ENCODE measurements at places on chromosomes 7 and 10.

DNA sequence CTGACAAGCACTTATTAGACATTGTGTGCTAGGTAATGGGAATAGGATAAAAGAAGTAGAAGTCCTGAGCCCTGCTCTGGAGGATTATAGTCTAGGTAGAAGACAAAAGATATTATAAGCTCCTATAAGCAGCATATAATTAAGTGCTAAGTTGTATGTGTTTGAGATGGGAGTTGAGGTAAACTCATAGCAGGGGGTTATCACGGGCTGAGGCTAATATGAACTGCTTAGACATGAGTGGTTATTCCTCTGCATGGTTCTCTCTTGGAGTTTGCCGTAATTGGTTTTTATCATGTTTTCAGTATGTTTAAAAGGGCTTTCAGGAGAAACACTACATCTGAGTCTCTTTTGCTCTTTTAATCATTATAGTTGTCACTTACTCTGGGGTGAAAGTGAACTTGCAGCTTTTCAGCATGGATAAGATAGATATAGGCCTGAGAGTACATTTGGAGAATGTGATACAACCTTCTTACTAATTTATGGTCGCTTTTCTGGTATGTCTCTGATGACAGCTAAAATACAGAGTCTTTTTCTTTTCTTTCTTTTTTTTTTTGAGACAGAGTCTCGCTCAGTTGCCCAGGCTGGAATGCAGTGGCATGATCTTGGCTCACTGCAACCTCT lies 39.0 kb downstream of the SMNDC1 start:
- DNase-seq = no peak

DNA sequence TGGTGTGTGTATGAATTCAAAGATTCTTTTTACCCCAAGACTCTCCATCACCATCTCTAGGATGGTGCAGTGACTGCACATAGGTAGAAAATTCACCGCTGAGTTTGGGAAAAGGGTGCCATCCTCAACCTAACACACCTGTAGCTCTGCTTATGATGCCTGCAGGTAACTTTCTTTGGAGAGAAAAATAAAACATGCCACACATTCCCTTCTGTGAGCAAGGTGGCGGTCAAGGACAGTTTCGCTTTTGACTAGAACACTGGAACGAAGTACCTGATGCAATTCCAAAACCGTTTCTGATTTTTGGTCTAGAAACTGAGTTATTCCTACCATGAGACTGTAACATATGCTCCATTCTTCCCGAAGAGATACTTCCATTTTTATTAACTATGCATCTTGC lies 205.6 kb downstream of the FGFR2 start:
- no peak for DNase-seq

GRCh38 chr10:75926763-75927162 lies 495.3 kb downstream of the LRMDA start:
- peak; percentile 7 for DNase-seq

DNA sequence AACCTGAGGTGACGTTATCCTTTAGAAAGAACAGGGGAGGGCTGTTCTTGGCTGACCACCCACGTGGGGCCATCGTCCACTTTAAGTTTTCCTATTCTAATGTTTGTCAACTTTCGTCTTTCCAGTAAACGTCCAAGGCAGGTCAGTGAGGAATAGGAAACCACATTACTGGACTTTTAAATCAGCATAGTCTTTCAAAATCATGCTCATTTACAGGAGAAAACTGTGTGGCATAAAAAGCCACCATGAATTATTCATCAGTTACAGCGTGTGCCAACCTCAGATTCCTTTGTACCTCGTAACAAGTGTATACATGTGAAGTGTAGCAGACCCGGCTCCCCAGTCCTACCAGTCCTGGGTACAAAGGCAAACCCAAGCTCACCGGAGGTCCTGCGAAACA lies 25.1 kb upstream of the ABLIM1 start:
- DNase-seq = no peak

DNA sequence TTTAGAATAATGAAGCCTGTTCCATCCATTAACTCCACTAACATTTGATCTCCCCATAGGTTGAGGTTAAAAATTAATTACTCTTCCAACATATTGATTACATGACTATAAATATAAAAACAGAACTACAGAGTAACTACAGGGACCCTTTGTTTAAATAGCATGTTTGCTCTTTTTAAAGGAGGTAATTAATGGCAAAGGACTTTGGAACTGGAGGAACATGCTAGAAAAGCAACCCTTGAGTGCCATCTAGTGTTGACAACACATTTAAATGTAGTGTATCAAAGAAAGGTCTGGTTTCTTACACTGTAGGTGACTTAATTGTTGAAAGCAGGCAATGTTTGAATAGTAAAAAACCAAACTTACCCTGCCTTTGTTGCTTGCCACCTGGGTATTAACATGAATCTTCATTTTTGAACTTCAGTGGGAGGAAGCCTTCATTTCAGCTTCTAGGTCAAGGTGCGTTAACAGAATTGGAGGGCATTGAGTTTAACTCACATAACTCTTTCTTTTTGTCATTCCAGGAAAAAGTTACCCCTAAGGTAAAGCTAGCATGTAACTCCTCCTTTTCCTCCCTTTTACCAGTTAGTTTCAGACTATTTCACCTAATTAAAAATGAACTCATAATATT lies 52.6 kb upstream of the CAPZA2 start:
- peak; percentile 44 for DNase-seq

DNA sequence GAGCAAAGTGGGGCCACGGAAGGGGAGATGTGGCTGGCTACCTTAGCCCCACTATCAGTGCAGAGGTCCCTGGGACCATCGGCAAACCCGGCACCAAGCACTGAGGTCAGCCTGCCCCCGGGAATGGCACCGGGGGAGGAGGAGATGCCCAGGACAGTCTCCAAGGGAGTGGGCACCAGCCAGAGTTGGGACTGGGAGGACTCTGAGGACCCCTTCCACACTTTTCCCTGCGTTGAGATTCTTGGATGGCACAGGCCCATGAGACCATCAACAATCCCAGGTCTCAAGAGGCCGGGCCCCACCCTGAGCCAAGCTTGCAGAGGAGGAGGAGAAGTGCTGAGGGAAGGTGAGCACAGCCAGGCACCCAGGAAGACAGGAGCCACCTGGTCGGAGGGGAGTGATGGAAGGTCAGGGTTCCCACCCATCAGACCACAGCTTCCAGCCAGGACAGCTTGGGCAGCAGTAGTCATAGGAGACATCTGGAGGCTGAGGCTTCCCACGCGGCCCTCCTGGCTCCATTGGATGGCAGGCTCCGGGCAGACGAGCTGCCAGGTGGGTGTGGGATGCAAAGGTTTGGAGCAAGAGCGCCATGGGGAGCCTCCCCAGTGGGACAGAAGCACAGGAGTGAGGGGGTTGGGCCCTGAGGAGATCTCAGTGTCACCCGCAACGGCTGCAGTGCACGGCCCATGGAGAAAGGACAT lies 2.6 kb upstream of the OPN4 start:
- DNase-seq = no peak

- no peak for DNase-seq
Observed at GRCh38 chr10:34834274-34834673, 19.2 kb upstream of the PARD3 start.

GRCh38 chr7:3246127-3246526 lies 54.9 kb upstream of the SDK1 start:
- no peak for DNase-seq

- DNase-seq = no peak
Observed at GRCh38 chr7:123929107-123929506, 4.1 kb downstream of the SPAM1 start.

DNA sequence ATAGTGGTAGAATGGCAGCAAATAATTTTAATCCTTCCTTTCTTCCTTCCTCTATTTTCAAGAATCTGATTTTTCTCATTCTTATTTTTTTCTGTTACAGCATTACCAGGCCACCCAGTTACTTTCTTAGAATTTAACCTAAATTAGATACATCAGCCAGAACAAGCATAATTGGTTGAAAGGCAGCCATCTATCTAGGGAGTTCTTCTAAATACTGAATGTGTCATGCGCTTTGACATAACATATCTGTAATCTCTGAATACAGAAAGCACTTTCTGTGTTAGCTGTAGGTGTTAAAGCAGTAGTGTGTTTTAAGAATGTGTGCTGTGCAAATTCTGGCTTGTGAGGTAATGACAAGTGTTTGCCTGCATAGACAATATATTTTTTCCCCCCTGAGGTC lies 97.3 kb downstream of the BTRC start:
- no peak for DNase-seq

DNA sequence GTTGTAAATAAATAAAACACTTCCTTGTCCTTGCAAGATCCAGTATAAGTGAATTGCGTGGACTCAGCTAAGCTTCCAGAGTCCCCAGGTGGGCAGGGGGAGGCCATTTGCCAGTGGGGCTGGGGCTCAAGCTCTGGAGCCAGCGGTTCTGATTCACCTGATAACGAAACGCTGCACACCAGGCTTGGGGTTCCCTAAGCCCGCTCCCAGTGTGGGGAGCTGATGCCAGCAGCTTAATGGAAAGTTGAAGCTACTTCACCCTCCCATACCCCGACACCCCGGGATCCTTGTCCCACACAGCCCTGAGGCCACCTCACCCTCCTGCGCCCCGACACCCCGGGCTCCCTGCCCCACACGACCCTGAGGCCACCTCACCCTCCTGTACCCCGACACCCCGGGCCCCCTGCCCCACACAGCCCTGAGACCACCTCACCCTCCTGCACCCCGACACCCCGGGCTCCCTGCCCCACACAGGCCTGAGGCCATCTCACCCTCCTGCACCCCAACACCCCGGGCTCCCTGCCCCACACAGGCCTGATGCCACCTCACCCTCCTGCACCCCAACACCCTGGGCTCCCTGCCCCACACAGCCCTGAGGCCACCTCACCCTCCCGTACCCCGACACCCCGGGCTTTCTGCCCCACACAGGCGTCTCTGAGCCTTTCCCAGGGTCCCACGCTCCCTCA lies 30.8 kb downstream of the FKBP6 start:
- DNase-seq = no peak

GRCh38 chr7:107559864-107560263 lies 3.9 kb downstream of the COG5 start:
- DNase-seq = no peak

DNA sequence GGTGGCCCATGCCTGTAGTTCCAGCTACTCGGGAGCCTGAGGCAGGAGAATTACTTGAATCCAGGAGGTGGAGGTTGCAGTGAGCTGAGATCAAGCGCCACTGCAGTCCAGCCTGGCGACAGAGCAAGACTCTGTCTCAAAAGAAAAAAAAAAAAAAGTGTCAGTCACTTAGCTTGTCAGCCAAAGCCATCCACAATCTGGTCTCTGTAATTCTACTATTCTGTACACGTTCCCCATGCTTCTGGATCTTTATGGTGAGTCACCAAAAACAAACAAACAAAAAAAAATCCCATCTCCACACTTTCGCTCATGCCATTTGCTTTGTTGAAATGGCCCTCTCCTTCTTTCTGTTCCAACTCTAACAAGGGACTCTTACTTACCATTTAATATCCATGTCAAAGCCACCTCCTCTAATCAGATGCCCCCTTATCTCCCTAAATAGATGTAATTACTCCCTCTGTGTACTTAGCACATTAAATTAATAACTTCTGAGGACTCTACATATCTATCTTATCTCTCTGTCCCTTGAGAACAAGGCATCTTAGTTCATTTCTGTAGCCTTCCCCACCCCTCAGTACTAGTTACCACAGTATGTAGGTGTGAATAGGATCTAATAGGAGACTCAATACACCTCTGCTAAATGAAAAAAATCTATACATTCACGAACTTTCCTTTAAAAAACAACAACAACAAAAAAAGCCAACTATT lies 128.4 kb downstream of the ELMO1 start:
- DNase-seq = no peak

- DNase-seq = no peak
Observed at GRCh38 chr7:95365151-95365550, 31.0 kb downstream of the PON3 start.
